Right lobe of liver (tissue), 6 donors: ENCODE measurements at places on chromosomes 1 and 21. TPM values are rescaled to one million over a fixed set of nuclear protein-coding genes. Genes with fewer than 3 reads are reported as not detected.

DNA sequence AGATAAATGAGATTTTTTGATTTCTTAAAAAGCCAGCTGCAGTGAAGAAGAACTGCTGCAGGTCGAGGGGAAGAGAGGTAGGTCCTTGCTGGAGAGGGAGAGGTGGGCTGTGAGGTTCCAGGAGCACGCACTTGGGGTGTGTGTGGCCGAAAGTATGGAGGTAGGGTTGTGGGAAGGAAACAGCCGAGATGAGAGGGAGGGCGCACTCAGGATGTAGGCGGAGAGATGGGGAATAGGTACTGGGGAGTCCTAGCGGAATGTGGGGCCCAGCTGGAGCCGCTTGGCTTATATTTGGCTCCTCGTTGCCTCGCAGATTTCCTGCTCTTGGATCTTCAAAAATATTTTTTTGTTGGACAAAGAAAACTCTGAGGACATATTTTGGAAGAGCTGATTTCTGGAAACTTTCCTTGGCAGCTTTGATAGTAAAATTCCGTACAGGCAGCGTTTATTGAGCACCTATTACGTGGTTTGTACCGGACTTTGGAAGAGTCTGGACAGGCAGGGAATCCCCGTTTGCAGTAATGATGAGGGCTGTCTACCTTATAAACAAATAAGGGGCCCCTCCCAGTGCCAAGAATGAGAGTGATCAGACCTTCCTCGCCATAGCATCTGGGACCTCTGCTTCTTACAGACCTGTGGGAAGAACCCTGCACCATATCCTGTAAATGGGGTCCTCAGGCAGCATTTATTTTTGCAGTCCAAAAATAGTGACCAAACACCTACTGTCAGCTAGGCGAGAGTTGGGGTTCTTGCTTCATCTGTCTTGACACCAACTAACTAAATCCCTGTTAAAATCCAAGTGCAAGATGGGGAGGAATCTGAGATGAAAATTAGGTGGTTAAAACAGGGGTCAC lies 1.5 kb downstream of the LRRC8D start:
- no peaks in the 10 kb centered on the region for H3K27me3 ChIP-seq
- H3K36me3 ChIP-seq = no peaks in the 10 kb centered on the region
- H3K4me1 ChIP-seq = no peaks in the 10 kb centered on the region
- H3K27ac ChIP-seq = peak overlapping the region; percentile 71

DNA sequence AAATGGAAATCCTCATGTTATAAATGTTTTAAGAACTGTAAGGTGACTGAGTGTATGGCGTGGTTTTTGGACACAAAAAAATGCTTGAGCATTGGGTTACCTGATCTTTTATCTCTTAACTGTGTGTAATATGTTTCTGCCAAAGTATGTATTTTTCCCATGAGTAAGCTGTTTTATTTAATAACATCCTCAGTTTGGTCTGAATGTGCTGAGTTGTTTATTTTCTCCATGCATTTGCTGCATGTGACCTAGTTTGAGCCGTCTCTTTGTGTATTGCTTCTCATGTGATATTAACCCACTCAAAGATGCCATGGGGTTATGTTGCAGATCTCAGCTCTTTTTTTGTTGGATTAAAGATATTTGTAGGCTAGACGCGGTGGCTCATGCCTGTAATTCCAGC lies 6.1 kb upstream of the LYPLA2 start:
- peaks cover 26% of the 10 kb centered on the region for H3K36me3 ChIP-seq
- no peaks in the 10 kb centered on the region for H3K27me3 ChIP-seq
- DNase-seq = no peak
- H3K4me1 ChIP-seq = no peaks in the 10 kb centered on the region

Gene OR2L13
- not detected for total RNA-seq

Gene PTAFR
- total RNA-seq = 1.8 TPM

DNA sequence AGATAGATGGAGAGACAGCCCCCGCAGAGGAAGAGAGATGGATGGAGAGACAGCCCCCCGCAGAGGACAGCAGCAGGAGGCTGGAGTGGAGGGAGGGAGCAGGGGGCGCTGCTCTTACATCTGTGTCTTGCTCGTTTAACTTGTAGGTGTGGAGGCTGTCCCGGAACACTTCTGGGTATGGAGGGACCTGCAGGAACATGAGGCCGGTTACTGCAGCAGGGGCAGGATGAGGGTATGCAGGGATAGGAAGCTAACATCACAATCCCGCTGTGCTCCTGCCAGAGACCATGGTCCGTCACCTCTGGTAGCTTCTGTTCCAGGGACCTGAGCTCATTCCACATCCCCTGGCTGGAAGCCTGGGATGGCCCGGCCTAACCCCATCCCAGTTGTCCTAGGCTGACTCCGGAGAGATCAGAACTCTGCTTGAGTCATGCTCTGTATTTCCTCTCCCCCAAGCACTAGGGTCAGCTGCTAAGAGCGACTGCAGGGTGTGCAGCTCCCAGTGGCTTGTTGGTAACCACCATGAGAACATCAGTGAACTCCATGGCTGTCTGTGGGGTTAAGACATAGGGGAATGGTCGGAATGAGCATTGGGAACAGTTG lies 36.7 kb upstream of the GOLT1A start:
- no peak overlapping the region for H3K4me3 ChIP-seq
- H3K27ac ChIP-seq = no peak overlapping the region
- H3K27me3 ChIP-seq = no peaks in the 10 kb centered on the region
- H3K36me3 ChIP-seq = no peaks in the 10 kb centered on the region

DNA sequence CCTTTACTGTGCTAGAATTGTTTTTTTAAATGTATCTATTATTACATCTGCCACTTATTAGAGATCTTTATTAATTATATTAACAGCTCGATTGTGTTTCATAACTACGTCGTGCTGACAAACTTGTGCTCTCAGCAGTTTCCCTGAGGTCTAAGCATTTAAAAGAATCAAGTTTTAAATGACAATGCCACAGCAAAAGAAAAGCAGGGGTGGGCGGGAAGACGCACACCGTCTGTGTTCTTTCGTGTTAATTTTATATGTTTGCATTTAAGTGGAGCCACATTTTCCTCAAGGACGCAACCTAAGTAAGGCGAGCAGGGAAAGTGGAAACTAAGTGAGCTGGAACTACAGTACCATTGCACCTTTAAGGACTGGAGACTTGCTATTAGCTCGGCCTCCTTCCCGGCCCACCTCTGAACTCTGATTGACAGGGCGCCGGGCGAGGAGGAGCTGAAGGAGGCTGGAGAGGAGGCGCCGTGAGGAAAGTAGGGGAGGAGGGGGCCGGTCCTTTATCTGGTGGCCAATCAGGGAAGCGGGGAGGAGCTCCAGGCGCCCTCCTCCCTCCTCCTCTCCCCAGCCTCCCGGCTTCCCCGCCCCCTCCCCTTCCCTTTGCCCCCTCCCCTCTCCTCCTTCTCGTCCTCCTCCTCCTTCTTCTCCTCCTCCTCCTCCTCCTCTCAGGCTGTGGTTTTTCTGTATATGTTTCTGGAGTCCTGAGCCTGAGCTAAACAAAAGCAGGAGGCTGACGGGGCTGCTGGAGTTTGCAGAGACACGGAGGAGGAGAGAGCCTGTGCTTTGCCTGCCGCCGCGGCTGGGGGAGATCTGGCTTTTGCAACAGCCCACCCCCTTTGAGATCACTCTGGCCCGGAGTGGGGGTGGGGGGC lies at the start of gene PBX1:
TSS of gene PBX1 (plus strand) at position 724 of the 881 bp plus-strand sequence.
- H3K4me1 ChIP-seq = no peaks in the 10 kb centered on the region
- H3K36me3 ChIP-seq = no peaks in the 10 kb centered on the region
- peak within 1 kb of the TSS; percentile 32 for H3K4me3 ChIP-seq
- H3K27ac ChIP-seq = peak within 1 kb of the TSS; percentile 59
- no peaks in the 10 kb centered on the region for H3K27me3 ChIP-seq
- peak; percentile 96 for DNase-seq

DNA sequence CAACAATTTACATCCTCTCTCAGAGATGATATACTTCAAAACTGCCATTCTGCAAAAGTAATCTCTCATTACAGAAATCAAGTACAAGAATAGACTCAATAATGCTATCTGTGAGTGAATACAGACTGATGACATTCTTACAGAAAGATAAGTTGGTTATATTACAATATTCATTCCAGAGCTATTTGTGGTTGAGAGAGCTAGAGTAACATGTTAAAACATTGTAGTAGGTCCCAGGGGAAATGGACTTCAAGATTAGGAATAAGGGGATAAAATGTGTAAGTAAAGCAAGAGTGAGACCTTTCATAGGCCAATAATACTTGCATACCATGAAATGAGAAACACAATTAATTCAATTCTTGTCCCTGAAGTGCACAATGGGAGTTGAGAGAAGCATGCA lies 1.5 kb downstream of the F13B start:
- H3K4me3 ChIP-seq = peak overlapping the region; percentile 13
- H3K4me1 ChIP-seq = peaks cover 31% of the 10 kb centered on the region
- no peak for DNase-seq
- H3K27me3 ChIP-seq = no peaks in the 10 kb centered on the region
- no peak overlapping the region for H3K27ac ChIP-seq

- no peak overlapping the region for H3K4me3 ChIP-seq
- H3K4me1 ChIP-seq = no peaks in the 10 kb centered on the region
- H3K27ac ChIP-seq = no peak overlapping the region
- no peaks in the 10 kb centered on the region for H3K36me3 ChIP-seq
- DNase-seq = no peak
- H3K27me3 ChIP-seq = no peaks in the 10 kb centered on the region
Observed at GRCh38 chr1:14825396-14825795, 226.9 kb downstream of the KAZN start.

DNA sequence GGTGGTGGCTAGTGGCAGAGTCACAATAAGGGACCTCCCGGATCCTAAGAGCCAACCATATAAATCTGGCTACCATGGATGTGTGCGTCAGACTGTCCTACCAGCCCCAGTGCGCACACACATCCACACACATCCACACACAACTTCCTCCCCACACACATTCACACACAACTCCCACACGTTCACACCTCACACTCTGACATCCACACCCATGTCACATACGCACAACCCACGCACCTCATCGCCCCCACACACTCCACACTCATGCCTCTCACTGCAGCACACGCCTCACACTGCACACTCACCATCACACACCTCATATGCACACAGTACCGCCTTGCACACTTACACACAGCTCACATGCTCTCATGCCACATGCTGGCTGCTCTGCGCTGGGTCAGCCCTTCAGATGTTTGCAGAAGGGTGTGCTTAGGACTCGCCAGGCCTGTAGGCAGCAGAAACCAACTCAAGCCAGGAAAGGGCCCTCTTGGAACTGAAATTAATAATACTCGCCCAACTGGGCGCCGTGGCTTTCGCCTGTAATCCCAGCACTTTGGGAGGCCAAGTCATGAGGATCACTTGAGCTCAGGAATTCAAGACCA lies 3.0 kb downstream of the LDLRAD2 start:
- H3K36me3 ChIP-seq = no peaks in the 10 kb centered on the region
- DNase-seq = no peak
- H3K4me1 ChIP-seq = peaks cover 8% of the 10 kb centered on the region
- H3K27ac ChIP-seq = no peak overlapping the region
- H3K4me3 ChIP-seq = no peak overlapping the region
- no peaks in the 10 kb centered on the region for H3K27me3 ChIP-seq

DNA sequence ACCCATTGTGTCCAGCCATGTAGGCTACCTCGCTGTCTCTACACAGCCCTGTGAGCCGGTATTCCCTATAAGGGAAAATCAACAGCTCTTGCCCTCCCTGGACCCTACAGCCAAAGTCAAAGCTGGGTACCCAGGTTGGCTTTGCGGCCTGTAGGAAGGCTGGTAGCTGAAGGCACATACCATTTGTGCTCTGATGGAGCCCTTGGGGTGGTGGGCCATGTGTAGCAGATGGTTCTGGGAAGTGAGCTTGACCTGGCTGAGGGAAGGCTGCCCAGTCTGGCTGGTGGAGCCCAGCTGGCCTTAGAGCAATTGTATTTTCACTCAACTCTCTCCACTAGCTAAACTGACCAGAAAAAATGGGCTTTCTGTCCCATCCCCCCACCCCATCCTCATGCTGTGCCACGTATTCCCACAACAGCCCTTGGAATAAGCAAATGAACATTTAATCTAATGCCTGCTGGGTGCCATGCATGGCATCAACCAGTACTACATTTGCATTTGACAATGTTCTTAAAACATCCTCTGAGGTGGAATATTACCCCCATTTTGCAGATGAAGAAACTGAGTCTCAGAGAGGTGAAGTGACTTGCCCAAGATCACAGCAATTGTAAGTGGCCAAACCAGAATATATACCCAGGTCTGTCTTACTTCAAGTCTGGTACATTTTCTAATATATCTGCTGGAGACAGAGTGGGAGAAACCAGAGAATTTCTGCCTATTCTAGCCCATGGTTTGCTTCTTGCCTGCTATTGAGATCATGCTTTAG lies 56.8 kb downstream of the NDUFS5 start:
- no peaks in the 10 kb centered on the region for H3K36me3 ChIP-seq
- peaks cover 4% of the 10 kb centered on the region for H3K4me1 ChIP-seq
- H3K4me3 ChIP-seq = no peak overlapping the region
- no peaks in the 10 kb centered on the region for H3K27me3 ChIP-seq
- DNase-seq = no peak

- no peak for DNase-seq
- H3K27ac ChIP-seq = no peak overlapping the region
- no peaks in the 10 kb centered on the region for H3K27me3 ChIP-seq
- no peaks in the 10 kb centered on the region for H3K4me1 ChIP-seq
Observed at GRCh38 chr1:7805460-7805859, 21.4 kb downstream of the PER3 start.

DNA sequence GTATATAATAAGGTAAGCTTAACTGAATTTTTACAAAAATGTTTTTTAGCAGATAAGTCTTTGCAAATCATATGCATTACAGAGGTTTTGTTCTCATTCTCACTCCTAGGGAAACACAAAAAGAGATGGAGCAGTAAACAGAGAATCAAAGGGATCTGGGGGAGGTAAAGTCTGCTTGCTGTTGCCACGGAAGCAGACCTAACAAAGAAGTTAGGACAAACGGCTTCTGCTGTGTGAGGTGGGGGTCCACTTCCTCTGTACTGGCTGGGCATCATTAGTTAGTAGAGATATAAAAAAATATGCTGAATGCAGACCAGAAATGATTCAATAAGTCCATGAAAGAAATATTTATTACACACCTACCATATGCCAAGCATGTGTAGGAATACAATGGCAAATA lies 34.2 kb downstream of the GJA5 start:
- no peak overlapping the region for H3K4me3 ChIP-seq
- no peaks in the 10 kb centered on the region for H3K36me3 ChIP-seq
- DNase-seq = no peak
- H3K27ac ChIP-seq = no peak overlapping the region
- no peaks in the 10 kb centered on the region for H3K4me1 ChIP-seq
- H3K27me3 ChIP-seq = no peaks in the 10 kb centered on the region

DNA sequence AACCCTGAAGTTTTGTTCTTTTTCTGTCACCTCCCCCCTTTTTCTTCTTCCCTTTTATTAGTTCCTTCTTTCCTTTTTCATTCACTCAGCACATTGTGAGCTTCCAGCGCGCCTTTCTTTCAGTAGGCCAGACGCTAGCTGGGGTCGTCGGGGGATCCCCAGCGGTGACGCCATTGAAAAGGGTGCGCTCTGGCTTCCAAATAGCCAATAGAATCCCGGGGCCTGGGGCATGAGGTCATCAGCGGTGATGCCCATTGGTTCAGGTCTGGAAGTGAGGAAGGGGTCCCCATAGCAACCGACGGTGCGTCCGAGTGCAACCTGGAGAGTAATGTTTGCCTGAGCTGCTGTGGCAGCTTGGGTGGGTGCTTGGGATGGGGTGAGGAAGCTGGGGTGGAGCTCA lies 6.9 kb upstream of the EFNA3 start:
- no peaks in the 10 kb centered on the region for H3K4me1 ChIP-seq
- DNase-seq = no peak
- H3K27me3 ChIP-seq = no peaks in the 10 kb centered on the region
